ENCODE measurements at places on chromosomes 7 and 10.

DNA sequence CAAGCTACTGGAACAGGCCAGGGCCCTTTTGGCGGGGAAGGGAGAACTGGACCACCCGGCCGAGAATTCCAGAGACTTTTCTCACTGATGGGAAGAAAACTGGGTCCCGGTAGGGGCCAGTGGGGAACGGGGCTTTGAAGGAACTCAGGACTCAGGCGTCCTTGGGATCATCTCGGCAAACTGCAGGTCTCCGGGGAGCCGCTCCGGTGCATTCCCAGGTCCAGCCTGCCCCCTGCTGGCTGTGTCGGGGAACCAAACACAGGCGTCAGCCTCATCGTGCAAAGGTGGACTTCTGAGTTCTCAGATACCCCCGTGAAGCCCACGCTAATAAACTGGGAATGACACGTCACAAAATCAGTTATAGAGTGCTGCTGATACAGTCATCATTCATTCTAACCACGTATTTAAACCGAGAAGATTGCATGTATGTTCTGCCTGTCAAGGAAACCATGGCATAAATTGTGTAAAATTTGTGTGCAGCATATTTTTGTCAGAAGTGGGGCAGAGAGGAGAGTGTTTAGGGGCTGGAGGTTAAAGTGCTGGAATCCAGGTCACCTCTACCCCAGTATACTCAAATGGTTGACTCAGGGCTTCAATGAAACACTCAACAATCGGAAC, 76.1 kb upstream of the CPXM2 start:
- DNase-seq: peak; percentile 84

DNA sequence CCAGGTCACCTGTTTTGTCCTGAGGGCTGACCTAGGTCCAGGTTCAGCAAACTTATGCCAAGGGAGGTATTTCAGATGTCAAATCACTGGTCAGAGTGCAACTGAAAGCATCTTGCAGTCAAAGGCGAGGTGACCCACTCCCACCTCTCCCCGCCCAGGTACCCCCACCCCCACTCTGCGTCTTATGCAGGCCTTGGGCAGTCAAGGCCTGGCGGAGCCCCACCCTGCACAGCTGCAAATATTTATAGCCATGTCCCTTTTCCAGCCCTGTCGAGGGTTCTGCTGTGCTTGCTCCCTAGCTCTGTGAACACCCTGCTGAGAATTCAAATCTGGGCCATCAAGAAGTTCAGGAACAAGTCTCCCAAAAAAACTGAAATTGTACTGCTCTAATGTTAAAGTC, 40.6 kb upstream of the BMPR1A start:
- DNase-seq: no peak

DNA sequence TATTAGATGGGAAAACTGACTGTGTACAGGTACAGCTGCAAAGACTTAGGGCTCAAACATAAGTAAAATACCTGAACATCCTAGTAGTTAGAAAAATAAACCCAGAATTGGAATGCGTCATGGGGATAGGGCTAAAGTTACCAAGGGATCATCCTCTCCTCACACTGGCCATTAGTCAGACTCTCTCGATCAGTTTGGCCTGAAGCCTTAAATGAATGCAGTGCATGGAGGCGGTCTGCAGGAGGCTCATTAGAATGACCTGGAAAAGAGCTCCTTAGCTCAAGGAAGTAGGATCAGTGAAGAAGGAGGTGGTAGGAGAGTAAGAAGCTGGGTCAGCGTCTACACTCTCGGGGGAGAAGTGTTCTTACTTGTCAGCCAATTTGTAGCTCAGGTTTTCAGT, 35.3 kb downstream of the DENND2A start:
- no peak for DNase-seq

- DNase-seq: no peak
Observed at GRCh38 chr7:31695859-31696614, 9.0 kb downstream of the PPP1R17 start.

GRCh38 chr7:130409067-130409711, 28.9 kb downstream of the CPA1 start:
- DNase-seq: no peak

- no peak for DNase-seq
Observed at GRCh38 chr10:78992333-78992732, 76.4 kb upstream of the ZMIZ1 start.

DNA sequence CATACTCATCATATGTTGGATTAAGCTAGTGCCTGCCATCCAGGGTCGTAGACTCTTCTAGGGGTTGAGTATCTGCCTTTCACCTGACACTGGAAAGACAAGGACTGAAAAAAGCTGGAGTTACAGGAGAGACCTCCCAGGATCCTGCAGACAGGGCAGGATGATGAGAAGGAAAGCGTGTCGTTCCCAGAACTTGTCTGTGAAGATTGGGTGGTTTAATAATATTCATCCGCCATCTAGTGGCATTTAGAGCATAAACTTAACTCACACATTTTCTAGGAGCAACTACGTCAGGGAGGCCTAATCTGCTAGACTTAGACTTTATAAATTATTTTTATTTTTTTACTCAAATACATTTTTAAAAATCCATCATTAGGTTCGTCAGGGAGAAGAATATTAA, 59.6 kb downstream of the ADRB1 start:
- DNase-seq: peak; percentile 62

DNA sequence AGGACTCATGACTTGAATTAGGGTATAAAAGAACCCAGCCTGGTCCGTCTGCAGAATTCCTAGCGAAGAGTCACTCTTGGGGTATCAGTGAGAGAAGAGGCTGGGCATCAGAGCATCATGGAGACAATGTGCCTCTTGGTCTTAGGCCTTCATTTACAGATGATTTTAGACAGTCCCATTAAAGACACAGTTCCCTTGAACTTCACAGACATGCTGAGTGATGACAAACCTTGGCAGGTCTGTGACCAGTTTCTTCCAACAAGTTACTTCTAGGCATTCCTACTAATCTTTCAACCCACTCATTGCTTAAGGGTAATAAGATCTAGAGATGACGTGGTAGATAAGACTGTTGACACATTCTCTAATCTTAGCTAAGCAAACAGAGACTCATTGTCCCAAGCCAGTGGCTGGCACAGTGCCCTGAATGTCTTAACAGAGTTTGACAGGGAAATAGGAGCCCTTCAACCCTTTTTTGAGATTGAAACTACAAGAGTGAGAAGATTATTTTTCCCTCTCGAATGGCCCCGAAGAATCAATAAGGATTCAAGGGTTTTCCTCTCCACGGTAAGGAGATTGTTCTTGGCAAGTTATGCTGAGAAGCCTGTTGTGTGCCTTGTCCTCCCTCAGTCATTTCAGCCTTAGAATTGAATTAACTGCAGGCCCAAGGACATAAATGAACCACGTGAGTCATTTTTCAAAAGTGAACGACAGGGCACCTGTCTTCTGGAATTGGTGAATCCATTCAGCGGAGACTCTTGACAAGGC, 281.1 kb downstream of the CCDC3 start:
- no peak for DNase-seq

GRCh38 chr10:77179015-77179695, 458.5 kb downstream of the KCNMA1 start:
- no peak for DNase-seq

DNA sequence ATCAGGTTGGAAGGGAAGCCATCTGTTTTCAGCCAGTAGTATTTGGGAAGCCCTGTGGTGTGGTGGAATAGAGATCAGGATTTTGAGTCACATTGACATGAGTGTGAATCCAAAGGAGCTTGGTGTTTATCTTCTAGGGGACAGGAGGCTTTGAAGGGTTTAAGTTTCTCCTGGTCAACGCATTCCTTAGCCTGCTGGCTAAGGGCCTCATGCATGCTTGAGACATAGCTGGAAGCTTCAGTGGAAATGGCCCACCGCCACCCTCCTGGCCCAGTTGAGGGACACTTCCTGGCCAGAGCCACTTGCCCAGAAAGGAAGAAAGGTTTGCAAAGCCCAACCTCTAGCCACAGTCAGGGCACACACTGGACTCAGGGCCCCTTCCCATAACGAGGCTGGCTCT, 70.9 kb downstream of the CDK1 start:
- no peak for DNase-seq

- DNase-seq: no peak
Observed at GRCh38 chr10:43074827-43075611, 1.9 kb upstream of the RET start.

- no peak for DNase-seq
Observed at GRCh38 chr10:67077376-67077775, 151.5 kb downstream of the LRRTM3 start.

DNA sequence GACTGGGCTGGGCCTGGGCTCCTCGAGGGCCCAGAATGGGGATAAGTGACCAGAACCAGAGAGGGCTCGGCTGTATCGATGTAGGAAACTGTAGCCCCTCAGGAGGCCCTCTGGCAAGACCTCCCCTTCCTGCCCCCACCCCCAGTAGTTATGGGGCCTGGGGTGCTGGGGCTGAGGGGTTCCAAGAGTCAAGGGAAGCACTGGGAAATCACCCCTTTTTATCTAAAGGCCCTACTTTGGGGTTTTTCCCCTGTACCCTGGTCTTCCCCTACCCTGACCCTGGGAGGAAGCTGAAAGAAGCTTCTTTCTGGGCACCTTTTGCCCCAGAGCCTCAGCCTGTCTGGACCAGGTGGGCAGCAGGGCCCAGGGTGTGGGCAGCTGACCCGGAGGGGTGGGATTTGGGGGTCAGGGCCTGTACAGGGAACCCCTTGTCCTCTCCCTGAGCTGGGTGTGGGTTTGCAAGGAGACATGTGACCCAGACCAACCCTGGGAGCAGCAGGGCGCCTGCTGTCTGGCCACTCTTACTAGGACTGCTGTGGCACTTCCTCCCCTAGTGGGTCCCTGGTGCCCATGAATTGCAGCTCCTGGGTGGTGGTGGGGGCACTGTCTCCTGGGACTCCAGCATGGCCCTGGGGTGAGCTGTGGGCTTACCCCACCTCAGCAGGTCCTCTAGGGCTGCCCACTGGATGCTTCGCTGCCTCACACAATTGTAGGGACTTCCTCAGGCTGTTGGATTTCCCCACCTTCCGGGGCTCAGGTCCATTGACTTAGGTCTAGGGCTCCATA, 1.5 kb downstream of the IRF5 start:
- no peak for DNase-seq

GRCh38 chr10:71301371-71301916, 17.6 kb upstream of the SLC29A3 start:
- DNase-seq: no peak

DNA sequence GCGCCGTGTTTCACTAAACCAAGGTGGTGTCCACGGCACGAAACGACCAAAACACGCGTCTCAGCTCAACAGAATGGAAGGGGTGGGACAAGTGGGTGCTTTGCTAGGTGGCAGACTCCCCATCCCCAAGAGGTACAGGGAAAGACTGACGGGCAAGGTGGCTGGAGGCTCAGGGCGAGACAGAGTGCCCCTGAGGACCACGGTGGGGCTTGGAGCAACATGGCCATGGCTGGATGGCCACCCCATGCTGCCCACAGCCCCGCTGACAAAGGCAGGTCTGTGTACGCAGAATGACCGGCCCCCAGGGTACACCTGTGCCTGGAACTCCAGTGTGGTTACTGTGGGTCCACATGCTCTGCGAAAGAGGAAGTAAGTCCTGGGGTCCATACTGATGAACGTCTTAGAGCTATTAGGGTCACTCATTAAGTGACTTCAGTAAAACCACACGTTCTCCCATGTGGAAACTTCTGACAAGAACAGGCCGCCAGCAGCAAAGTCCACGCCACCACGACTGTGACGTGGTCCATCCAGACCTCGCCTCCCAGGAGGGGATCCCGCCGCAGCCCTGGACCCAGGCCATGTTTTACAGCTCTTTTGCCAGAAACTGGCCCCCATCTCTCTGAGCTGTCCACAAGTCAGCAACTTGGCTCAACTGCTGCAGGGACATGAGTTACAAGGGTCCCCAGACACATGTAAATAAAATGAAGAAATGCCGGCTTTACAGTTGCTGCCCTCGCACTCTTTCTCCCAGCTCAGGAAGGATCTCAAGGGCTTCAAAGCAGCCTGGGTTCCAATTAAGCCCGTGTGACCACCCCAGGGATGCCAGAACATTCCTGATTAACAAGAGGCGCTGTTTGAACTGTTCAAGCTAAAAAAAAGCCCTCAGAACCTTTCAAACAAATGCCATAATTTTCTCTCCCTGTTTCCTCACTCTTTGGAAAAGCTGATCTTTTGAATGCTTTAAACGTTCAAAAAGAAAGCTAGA, 66.8 kb downstream of the MAD1L1 start:
- DNase-seq: peak; percentile 19

DNA sequence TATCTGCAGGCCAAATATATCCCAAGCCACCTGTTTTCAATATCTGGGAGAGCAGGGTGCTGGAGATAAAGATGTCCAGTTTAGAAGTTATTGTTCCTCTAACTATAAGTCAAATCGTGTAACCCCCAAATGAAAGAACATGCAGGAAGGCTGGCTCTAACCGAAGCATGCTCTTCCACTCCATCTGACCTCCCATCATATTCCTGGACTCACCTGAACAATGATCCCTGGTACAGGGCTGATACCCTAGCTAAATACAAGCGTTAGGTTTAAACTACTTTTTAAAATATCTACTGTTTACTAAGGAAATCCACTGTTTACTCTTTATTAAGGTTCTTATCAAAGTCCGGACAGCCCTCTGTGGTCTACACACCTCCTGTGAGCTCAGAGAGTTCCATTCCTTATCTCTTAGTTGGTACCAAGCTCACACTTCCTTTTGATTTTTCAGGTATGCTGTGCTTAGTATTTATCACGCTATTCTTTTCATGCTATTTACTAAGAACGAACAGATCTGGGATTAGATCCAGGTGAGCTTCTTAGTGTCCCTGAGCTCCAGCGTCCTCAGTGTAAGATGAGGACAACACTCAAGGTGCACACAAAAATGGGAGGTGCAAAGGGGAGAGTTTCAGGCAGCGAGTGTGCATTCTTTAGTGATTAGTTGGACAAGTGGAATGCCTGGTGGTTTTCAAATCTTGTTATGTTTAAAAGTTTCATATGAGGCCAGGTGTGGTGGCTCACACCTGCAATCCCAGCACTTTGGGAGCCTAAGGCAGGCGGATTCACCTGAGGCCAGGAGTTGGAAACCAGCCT, 23.6 kb upstream of the COBL start:
- no peak for DNase-seq
